MCF 10A (cell line): ENCODE measurements at places on chromosomes 5 and 9. TPM values are rescaled to one million over a fixed set of nuclear protein-coding genes. Genes with fewer than 3 reads are reported as not detected.

DNA sequence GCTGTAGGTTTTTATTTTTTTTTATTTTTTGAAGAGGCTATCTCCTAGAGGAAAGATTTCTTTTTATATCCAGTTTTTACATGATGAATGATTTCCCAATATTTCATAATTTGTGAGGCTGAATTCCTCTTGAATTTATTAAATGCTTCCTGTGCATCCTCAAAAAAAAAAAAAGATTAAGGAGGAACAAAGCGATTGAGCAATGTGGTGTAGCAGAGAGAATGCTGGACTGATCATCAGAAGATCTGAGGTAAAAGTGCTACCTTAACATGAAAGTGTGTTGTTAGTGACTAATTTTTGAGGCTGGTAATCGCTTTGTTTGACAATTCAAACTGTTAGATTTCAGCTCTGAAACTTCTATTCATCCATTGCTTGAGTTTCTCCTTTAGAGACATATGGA lies 125.1 kb downstream of the ESM1 start:
- peak; percentile 52 for DNase-seq

GRCh38 chr9:37953206-37953774 lies 49.4 kb upstream of the SLC25A51 start:
- DNase-seq: no peak

Gene C6
- not detected in 2 replicates for total RNA-seq

- DNase-seq: no peak
Observed at GRCh38 chr5:174145091-174145490, 99.6 kb downstream of the NSG2 start.

- DNase-seq: peak; percentile 54
Observed at GRCh38 chr5:33343676-33344327, 97.0 kb upstream of the TARS1 start.

GRCh38 chr5:30607301-30607894 lies 586.1 kb upstream of the CDH6 start:
- peak; percentile 13 for DNase-seq
